ENCODE measurements at places on chromosomes 1 and 21.

- no peak for DNase-seq
Measured at GRCh38 chr1:116472431-116472961, 98.3 kb downstream of the CD58 start.

GRCh38 chr1:109373126-109373525 lies 24.6 kb downstream of the SORT1 start:
- DNase-seq, result no peak

DNA sequence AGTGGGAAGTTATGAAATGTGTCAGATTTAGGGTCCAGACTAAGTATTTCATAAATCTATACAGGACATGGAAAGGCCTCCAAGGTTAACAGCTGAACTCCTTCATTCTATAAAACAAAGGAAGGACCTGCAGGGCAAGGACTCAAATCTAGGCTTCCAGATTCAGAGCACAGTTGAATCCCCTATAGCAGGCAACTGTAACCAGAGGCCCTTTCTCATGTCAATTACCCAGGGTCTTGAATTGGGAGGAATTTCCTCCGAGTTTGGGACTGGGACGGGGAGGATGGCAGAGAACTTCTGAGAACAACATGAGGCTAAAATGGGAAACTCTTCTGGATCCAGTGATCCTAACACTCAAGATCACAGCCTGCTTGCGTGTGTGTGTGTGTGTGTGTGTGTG lies 112.9 kb upstream of the BEND5 start:
- DNase-seq, result no peak

GRCh38 chr1:55369474-55369873 lies 154.3 kb upstream of the USP24 start:
- no peak for DNase-seq

- DNase-seq, result no peak
Measured at GRCh38 chr1:152018537-152018936, 18.3 kb downstream of the S100A11 start.

DNA sequence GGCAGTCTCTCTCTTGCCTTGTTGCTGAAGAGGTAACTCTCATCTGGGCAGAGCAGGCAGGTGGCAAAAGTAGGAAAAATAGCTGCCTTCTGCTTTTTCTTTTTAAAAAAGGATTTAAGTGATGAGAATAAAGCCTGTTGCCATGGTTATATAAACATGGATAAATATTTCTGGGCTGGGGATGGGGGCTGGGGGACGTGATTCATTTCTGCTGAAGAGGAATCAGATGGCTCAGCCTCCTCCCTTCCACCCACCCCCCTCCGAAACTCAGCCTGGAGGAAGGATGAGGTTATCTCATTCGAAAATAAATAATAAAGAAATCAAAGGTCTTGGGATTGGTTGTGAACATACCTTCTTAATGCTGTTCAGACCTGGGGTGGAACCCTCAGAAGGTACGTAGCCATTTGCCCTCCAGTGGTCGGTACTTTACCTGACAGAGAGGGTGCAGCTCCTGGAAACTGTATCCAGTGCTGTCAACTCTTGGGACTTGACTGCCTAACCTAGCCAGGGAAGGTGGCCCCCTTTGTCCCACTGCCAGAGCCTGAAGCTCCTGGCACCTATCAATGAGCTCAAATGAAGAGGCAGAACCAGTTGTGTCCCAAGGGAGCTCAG lies 3.8 kb upstream of the INKA2 start:
- DNase-seq, result no peak

GRCh38 chr1:152179566-152179965 lies 20.5 kb upstream of the RPTN start:
- no peak for DNase-seq

DNA sequence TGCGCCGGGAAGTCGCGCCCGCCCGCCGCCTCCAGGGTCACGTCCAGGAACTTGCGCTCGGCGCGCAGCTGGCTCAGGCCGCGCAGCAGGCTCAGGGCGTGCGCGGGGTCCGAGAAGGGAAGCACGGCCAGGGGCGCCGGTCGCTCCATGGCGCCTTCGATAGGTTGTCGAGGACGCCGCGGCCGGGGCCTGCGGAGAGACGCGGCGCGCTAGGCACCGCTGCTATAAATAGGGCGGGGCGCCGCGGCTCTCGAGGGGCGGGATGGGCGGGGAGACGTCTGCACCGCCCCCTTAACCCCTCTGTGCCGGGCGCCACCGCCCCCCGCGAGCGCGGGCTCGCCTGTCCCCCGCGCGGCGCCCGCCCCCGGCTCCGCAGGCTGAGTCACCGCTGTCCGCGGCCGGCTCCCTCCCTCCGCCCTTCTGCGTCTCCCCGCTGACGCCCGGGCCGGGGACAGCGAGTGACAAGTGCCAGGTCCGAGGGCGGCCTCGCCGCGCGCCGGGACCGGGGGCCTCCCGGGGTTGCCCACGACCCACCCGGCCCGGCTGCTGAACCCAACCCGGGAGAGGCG lies at the start of gene KLHL21:
Gene KLHL21, minus strand, starts transcription at position 201 of the 569 bp plus-strand sequence. Its CDS starts 52 bp downstream, at position 149.
- DNase-seq, result peak; percentile 89

DNA sequence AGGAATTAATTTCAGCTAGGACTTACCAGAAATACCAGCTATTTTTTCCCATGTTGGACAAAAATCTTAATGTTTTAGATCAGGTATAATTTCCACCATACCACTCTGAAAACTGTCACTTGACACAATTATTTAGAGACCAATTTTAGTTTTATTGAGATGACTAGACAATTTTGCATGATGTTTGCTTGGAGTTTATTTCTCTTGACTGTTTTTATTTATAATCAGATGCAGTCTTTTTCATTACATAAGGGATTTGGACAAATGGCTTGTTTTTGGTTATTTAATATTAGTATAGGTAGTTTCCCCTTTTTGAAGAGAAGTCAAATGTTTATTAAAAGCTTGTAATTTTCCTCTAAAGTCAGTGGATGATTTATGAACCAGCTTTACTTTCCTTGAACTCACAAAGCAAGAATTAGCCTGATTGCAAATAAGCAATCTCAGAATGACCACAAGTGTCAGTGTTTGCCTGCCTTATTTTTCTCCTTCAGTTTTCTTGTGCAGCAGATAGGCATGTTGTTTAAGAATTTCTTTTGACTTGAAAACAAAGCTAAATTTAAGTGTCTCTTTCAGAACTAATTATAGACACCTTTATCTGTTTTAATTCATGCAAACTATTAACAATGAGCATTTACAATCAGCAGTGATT lies 3.8 kb upstream of the B3GALT2 start:
- DNase-seq, result no peak

GRCh38 chr1:108955881-108956280 lies 7.4 kb downstream of the CLCC1 start:
- DNase-seq, result no peak

All from stimulated activated CD8-positive, alpha-beta memory T cell treated with anti-CD3 and anti-CD28 coated beads, Interleukin-12 subunit alpha, Interleukin-12 subunit beta, amount 100 ng/mL, for 4 hours (primary cell).